Dorsolateral prefrontal cortex (tissue), 122 donors: ENCODE measurements at places on chromosomes 5 and 9. TPM values are rescaled to one million over a fixed set of nuclear protein-coding genes. Genes with fewer than 3 reads are reported as not detected.

Gene CCDC187
- 0.06 TPM for total RNA-seq

Gene ARHGEF39
- not detected for total RNA-seq

Gene PCDHGA9
- 15.8 TPM for total RNA-seq

Gene BTNL9
- 7.0 TPM for total RNA-seq

Gene PCDHB2
- 5.3 TPM for total RNA-seq

Gene NUDT12
- total RNA-seq = 14.2 TPM

Gene DMXL1
- total RNA-seq = 85.5 TPM

Gene PFN3
- total RNA-seq = not detected

Gene RANBP6
- 37.4 TPM for total RNA-seq

Gene LMX1B
- total RNA-seq = not detected

Gene IFNB1
- total RNA-seq = not detected

Gene GHR
- total RNA-seq = 4.5 TPM

Gene SLC31A1
- total RNA-seq = 14.1 TPM

Gene BRINP1
- 51.3 TPM for total RNA-seq

Gene PTGES2
- 75.0 TPM for total RNA-seq

Gene APBA1
- total RNA-seq = 78.8 TPM

Gene ALDH1B1
- total RNA-seq = 10.0 TPM

Gene ADAMTS12
- total RNA-seq = 0.25 TPM

Gene OR1J2
- not detected for total RNA-seq

Gene SPATA31C1
- total RNA-seq = 0.10 TPM

Gene CENPK
- total RNA-seq = 2.5 TPM

Gene CD180
- 1.2 TPM for total RNA-seq

Gene FGD3
- 7.3 TPM for total RNA-seq

Gene IL11RA
- 25.6 TPM for total RNA-seq

Gene NACC2
- 108 TPM for total RNA-seq

Gene OR2V1
- not detected for total RNA-seq

Gene MLLT3
- 42.1 TPM for total RNA-seq
